SHP77 (cell line): ENCODE measurements at places on chromosomes 7 and 10.

- DNase-seq = no peak
Measured at GRCh38 chr10:78749200-78749599, 319.6 kb upstream of the ZMIZ1 start.

DNA sequence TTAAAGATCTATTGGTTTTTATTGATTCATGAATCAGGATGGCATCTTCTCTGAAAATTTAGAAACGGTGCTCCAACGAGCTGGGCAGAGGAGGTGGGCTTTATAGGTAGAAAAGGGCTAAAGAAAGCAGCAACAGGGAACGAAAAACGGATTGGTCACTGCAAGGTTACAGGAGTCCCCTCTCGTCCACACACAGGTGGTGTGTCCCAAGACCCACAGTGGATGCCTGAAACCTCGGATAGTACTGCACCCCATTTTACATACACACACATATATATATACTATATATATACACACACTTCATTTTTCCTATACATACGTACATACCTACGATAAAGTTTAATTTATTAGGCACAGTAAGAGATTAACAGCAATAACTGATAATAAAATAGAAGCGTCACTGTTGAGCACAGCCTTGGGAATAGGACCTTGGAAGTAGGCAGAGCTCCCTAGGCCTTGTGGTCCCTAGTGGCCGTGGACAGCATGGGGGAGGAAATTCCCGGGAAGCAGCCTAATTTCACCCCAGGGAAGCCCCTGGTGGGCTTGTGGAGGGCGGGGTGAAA lies 737 bp upstream of the NUB1 start:
- no peak for DNase-seq

DNA sequence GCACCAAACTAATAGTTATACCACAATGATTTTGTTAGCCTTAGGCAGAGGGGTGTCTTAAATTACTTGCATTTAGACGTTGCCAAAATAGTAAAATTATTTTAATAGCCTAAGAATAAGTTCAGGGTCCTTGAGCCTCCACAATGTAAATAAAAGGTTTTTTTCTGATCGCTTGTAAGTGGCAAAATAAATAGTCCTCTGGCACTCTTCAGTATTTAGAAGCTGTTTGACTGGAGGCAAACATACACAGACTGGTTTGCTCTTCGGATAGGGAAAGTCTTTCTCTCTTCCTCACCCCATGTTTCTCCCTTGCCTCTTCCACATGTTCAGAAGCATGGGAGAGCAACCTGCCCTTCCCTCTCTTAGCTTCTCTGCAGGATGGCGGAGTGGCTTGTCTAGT lies 49.5 kb upstream of the FAM180A start:
- no peak for DNase-seq

GRCh38 chr7:42432644-42433043 lies 195.6 kb upstream of the GLI3 start:
- no peak for DNase-seq

GRCh38 chr7:142450206-142450605 lies 192.3 kb upstream of the PRSS58 start:
- no peak for DNase-seq

- no peak for DNase-seq
Measured at GRCh38 chr7:28682801-28683200, 270.5 kb downstream of the CREB5 start.

DNA sequence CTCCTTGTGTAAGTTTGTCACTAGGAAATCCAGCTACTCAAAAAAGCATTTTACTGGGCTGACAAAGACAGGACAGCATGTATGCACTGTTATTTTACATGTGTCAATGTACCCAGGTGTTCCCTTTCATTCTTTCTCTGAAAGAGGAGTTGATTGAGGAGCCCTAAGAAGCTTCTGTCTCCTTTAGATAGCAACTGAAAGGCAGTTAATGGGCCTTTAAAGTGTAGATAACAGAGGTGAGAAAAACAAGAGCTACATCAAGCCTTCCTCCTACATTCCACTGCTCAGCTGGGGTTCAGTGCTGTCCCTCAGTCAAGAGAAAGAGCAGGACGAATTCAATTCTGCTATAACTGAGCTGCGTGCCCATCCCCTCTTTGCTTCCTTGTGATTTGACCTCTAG lies 12.8 kb upstream of the WIPF3 start:
- DNase-seq = no peak

- no peak for DNase-seq
Measured at GRCh38 chr7:137343281-137343841, at the start of gene PTN. Gene PTN (minus strand): TSS chr7:137343733. CDS start chr7:137254973, 88,760 bp downstream.
